ENCODE measurements at places on chromosomes 5 and 9.

GRCh38 chr5:148859703-148860102 is 33.3 kb downstream of the ADRB2 start:
- DNase-seq: no peak

- DNase-seq: no peak
These were observed 35.8 kb downstream of the PRKACG start for GRCh38 chr9:68978066-68978465.

DNA sequence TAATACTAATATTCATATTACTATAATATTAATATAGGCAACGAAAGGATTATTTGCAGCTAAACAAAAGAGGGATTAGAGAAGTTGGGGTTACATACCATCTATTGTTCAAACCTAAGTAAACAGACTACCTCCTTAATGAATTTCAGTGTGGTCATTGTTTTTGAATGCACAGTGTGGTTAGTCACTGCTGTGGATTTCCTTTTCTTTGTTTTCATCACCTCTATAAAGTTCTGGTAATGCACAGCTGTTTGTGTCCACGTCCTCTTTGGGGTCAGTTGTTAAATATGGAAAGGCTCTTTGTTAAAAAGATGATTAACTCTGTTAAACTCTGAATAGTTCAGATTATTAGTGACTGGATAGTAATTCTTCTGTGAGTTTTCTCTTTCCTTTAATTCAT is 233.6 kb downstream of the MAST4 start:
- no peak for DNase-seq

DNA sequence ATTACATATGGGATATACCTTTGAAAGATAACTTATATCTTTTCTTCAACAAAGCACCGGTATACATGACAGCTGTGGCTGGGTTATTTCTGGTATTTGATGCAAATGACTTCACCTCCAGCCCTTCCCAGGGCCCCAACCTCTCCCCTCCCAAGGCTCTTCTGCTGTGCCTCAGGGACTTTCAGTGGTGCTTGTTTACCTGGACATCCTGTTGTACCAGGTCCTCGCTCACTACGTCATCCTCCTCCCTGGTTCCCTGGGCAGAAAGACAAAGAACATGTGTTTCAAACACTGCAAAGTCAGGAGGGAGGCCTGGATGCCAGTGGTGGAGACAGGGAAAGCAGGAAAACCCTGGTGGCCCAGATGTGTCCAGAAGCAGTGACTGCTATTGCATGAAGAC is 23.4 kb downstream of the ANXA6 start:
- no peak for DNase-seq

DNA sequence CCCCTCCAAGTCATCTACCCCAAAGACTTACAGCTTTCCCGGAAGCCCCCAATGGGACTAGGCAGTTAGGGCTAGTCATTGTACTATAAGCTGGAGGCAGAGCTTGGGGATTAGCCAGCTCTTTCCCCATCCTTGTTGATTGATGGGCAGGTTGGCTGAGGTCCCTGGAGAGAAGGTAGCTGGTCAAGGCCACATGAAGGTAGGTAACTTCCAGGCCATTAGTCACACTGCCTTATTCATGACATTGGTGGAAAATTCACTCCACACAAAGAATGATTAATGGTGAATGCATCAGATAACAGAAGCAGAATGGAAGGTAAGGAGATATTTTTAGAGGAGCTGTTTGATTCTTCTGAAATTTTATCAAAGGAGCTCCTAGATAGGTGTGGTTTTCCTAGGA is 49.5 kb upstream of the TGFBR1 start:
- no peak for DNase-seq

GRCh38 chr9:92661743-92662142 is 8.2 kb downstream of the IPPK start:
- DNase-seq: no peak

DNA sequence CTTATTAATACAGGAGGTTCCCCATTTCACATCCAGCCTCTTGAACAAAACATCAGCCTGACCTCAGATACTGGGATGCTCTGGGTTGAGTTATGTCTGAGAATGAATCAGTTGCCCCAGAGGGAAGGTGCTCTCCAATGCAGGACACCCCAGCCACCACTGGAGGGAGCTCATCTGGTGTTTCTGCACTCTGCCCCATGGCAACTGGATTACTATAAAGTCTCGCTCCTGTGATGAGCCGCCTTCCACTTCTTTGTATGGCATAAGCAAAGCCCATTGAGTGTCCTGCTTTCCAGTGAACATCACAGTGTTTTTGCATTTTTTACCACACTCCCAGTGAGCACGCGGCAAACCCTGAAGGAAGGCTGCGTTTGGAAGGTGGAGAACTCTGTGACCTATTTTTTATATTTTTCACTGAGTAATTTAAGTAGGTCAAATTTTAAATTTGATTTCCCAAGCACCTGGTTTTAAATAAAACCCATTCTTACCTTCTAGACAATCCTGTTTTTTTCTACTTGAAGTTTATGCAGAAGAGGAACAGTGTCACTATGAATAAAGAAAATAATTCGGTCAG is 176.9 kb upstream of the WWC1 start:
- DNase-seq: peak; percentile 1

- no peak for DNase-seq
These were observed 814.2 kb upstream of the ZNF608 start for GRCh38 chr5:125560476-125561225.

GRCh38 chr9:74662674-74663073 is 165.5 kb downstream of the RORB start:
- no peak for DNase-seq

DNA sequence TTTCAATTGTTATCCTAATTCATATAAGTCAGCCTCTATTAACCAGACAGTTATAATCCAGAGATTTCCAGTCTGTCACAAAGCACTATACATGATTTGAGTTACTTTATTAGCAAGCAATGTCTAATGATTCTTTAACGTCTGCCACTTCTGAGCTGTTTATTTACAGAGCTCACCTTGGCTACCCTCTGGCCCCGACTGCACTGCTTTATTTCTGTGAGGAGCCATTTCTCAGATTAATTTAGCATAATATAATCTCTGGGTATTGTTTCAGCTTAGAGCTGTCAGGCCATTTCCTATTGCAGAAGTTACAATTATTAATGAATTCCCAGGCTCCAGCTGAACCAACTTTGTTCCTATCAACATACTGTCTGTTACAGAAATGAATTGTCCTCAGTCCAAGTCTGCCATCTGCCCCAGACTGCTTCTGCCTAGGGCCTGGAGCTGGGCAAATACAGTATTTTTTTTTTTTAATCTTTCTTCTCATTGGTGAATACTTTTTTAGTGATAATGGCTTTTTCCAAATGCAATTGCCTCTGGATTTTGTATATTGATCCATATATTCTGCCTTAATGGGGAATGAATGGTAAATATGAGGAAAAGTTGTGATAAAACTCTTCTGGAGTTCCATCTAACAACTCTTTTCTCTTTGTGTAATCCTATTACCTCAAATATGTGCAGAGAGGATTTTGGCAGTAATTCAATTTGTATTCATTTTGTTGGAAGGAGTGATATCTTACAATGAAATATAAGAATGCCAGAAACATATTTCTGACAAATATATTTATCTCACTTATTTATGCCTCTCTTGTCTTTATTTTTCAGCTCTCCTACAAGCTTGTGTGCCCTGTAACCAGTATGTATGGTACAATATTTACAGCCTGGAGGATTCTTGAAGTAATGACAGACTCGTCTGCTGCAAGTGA is 104.7 kb downstream of the FOCAD start:
- DNase-seq: no peak

Measured in activated T-helper 1 cell treated with Interleukin-2 at 50 U/mL for 16 hours (primary cell).